T-helper 22 cell (primary cell): ENCODE measurements at places on chromosomes 4 and X.

DNA sequence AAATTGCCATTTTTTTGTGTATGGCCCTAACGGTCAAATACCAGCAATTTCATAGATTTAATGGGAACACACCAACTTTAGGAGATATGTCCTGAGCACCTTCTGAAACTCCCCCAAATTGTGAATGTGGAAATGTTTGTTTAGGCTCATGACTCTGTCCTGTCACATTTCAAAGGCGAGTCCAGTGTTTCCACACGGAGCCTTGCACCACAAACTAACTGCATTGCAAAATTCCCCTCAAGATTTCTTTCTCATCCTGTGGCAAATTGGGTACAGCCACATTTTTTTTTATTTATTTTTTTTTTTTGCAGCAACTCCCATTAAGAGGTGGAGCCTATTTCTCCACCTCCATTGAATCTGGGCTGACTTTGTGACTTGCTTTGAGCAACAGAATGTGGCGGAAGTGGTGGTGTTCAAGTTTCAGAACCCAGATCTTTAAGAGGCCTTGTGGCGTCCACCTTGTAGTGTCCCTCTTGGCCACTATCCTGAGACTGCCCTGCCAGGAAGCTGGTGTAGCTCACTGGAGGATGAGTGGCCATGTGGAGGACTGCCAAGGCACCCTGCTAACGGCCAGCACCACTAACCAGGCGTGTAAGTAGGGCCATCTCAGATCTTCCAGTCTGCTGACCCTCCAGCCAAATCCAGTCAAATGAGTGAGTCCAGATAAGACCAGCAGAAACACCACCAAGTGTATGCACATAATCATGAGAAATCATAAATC is 172.4 kb upstream of the SCML1 start:
- DNase-seq, result no peak

DNA sequence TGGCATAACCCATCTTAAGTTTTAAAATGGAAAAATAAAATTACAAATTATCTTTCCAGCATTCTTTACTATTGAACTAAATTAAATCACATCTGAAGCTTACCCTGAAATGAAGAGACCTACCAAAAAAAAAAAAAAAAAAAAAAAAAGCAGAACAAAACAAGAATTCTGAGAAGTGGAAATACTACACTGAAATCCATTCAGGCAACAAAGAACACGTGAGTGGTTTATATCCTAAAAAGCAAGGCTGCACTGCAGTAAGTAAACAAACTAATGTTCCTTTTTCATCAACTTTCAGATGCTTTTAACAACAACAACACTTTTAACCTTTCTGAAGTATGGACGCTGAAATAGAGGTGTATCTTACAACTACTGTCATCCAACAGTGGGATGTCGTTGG is 7.5 kb downstream of the FRYL start:
- no peak for DNase-seq

DNA sequence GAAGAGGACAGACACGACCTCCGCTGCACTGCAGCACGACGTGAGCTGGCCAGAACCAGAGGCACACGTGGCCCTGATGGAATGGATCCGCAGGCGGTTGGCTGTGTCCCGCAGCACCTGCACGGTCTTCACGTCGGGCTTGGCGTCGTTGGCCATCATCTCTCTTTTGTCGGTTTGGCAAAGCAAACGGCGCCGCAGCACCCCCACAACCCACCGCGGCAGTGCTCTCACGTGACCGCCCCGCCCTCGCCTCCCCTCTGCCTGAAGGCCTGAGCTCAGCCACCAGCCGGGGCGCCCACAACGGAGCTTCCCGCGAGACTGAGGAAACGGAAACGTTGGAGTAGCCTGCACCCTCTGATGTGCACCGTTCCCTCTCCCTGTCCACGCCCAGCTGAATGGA is at the start of gene TKTL2:
Gene TKTL2, minus strand, starts transcription at position 179 of the 400 bp plus-strand sequence. Its CDS starts 20 bp downstream, at position 159.
- DNase-seq, result no peak

GRCh38 chrX:916230-916599 is 285.6 kb downstream of the SHOX start:
- DNase-seq, result no peak

- DNase-seq, result no peak
These were observed 942.3 kb upstream of the SLIT2 start for GRCh38 chr4:19309378-19309777.

DNA sequence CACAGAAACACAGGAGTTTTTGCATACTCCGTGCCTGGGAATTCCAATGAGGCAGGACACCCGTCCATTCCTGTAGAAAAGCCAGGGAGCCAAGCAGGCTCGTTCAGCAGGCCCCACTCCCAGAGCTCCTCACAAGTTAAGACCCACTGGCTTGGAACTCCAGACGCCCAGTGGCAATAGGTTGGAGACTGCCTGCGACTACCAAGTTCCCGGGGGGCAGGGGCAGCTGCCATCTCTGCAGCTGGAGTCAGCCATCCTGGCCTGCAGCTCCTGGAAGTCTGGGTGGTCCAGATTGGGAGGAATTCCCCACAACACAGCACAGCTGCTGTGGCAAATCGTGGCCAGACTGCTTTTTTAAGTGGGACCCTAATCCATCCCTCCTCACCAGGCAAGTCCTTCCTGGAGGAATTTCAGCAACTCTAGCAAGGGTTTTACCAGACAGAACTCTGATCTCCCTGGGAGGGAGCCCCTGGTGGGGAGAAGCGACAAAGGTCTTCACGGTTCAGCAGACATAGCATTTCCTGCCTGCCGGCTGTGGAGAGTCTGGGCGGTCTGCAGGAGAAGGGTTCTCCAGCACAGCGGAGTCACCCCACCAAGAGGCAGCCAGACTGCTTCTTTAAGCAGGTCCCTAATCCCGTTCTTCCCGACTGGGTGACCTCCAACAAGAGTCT is 231.9 kb downstream of the STPG2 start:
- no peak for DNase-seq
